NCI-H460 (cell line): ENCODE measurements at places on chromosomes 1 and 21. TPM values are rescaled to one million over a fixed set of nuclear protein-coding genes. Genes with fewer than 3 reads are reported as not detected.

Gene TCHHL1
- not detected in 2 replicates for total RNA-seq

Gene TMPRSS3
- total RNA-seq: 0.05 and 0.17 TPM in 2 replicates

Gene NECTIN4
- total RNA-seq: 0.55 and 1.0 TPM in 2 replicates

Gene PSMB4
- total RNA-seq: 641 and 758 TPM in 2 replicates

Gene TPRG1L
- total RNA-seq: 5.5 and 7.0 TPM in 2 replicates

Gene NDUFS2
- 161 and 175 TPM in 2 replicates for total RNA-seq

Gene C8B
- total RNA-seq: not detected in 2 replicates

Gene NADK
- total RNA-seq: 41.3 and 48.5 TPM in 2 replicates

Gene IFNLR1
- total RNA-seq: 2.6 and 3.2 TPM in 2 replicates

Gene OLIG1
- not detected in 2 replicates for total RNA-seq

Gene IFFO2
- 14.1 and 15.5 TPM in 2 replicates for total RNA-seq

Gene TTC13
- total RNA-seq: 24.1 and 28.2 TPM in 2 replicates

Gene CELA3A
- total RNA-seq: not detected in 2 replicates

Gene DCST1
- total RNA-seq: not detected in 2 replicates

Gene TSPEAR
- 0.02 TPM in 1 of 2 replicates, not detected in the other for total RNA-seq

Gene TAL1
- total RNA-seq: 0.12 TPM in 1 of 2 replicates, not detected in the other

Gene LEPROT
- total RNA-seq: 40.8 and 53.8 TPM in 2 replicates

Gene S100A16
- 96.5 and 101 TPM in 2 replicates for total RNA-seq

Gene FLVCR1
- total RNA-seq: 19.1 and 19.9 TPM in 2 replicates
